Endodermal cell (in vitro differentiated cells): ENCODE measurements at places on chromosomes 11 and 22. TPM values are rescaled to one million over a fixed set of nuclear protein-coding genes. Genes with fewer than 3 reads are reported as not detected.
A peak's percentile ranks its signal among the peaks of the same experiment; 100 is the strongest.

Gene OR2AT4
- not detected in 3 replicates for total RNA-seq

- DNase-seq, result no peak
These were observed 43.0 kb downstream of the KREMEN1 start for GRCh38 chr22:29115682-29116288.

GRCh38 chr11:35531246-35531645, 5.8 kb upstream of the PAMR1 start:
- DNase-seq, result no peak

GRCh38 chr11:112051768-112052167, 22.0 kb downstream of the PIH1D2 start:
- DNase-seq, result no peak

Gene CAT
- total RNA-seq, result 15.7 and 18.9 TPM in 2 replicates

DNA sequence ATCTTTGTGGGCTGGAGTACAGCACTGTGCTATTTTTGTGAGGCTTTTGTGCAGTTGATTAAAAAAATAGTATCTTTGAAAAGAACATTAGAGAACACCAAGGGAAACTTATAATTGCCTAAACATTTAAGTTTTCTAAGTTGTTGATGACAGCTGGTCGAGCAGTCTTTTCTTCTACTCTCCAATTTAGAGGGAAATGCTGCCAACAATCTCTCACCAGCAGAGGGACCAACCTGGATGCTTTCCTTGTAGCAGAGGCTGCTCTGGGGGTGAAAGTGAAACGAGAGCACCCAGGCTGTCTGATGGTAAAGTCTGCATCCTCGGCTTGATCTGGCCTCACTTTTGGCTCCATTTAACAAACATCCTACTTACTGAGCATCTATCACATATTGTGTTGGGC, 1286.5 kb upstream of the TENM4 start:
- peak; percentile 83 for DNase-seq

DNA sequence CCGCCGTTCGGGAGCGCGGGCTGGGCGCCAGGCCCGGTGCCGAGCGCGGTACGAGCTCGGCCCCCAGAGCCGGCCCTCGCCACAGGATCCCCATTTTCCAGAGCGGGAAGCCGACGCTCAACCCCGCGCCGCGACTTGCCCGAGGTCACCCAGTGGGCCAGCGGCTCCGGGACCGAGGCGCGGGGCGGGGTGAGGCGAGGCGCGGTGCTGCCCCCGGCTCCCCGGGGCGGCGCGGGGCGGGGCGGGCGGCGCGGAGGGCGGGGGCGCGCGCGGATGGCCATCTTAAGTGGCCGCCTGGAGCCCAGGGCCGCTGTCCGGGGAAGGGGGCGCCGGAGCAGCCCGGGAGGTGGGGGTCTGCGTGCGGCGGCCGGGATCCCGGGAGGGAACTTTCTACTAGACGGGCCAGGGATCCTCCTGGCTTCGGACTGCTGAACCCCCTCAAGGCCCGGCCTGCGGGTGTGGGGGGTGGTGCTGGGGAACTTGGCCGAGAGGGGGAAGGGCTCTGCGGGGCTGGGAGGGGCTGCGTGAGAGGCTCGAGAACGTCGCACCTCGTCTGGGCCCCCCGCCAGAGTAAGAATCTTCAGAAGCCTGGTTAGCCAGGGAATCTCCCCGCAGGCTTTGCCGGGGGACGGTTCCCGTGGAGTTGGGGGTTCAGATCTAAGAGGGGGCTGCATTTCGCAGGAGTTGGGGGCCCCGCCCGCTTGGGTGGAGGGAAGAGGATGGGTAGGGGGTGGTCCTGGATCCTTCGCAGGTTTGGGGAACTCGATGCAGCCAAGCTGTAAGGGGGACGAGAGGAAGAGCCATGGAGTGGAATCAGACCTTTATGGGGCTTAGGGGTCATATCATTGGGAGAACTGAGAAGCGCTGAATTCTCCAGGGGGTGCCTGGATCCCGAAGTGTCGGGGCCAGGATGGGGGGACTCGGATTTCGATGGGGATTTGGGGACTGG, 678 bp upstream of the INPPL1 start:
- peak; percentile 88 for DNase-seq

Gene RFPL3
- not detected in 2 replicates for total RNA-seq

Gene SLC22A6
- total RNA-seq, result not detected in 2 replicates

Gene OR56A1
- 0.14 and 0.31 TPM in 2 replicates for total RNA-seq

DNA sequence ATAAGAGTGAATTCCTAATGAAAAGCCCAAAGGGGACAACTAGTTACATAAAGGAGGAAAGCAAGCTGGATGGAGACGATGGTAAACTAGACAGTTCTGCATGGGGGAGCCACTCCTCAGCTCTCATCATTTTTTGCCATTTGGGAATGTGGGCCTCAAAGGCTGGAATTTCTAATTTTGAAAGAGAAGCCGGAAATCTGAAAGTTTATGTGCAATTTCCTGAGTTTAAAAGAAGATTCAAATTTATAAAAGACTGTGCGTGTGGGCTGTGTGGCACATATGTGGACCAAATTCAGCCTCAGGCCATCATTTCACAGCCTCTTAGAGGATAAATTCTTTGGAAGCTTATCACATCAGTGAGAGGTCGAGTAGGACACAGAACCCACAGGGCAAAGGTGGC, 18.3 kb upstream of the CRY2 start:
- DNase-seq, result no peak

Gene TRIM44
- 49.6 to 63.8 TPM (median 63.0 TPM) in 3 replicates for total RNA-seq

GRCh38 chr11:6204706-6205105, 651 bp upstream of the C11orf42 start:
- no peak for DNase-seq

Gene BLID
- total RNA-seq, result not detected in 2 replicates

Gene KRTAP5-8
- not detected in 3 replicates for total RNA-seq

DNA sequence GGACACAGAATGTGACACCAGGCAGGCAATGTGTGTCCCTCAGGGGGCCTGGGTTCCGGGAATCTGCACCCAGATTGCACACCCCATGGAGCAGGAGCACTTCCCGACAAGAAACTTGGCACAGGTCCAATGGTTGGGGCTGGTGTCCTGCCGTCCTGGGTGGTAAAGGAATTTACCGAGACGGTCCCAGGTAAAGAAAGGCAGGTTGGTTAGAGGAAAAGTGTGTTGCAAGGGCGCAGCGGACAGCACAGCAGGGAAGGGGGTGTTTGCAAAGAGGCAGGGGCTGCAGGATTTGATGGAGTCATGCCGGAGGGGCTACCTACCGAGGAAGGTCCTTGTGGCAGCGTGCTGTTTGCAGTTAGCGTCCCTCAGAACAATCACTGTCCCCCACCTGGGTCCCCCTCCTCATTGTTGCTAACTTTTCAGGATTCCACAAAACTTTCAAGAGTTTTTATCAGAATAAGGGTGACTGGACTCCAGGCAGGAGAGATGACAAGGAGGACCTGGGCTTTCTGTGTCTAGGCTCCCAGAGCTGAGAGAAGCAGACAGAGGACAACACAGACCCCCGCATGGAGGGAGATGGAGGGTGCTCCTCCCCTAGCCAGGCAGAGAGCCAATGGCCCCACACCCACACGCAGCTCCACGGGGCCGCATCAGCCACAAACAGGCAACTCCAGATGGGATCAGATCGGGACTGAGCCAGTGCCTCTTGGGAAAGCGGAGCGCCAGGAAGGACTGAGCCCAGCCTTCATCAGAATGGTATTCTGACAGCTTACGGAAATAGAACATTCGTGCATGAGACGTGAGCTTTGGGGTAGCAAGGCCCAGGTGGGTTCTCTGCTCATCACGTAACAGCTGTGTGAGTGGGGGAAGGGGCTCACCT, 1423.9 kb downstream of the BRD1 start:
- DNase-seq, result no peak

Gene MUC2
- not detected in 2 replicates for total RNA-seq

- no peak for DNase-seq
These were observed 63.9 kb downstream of the TRMU start for GRCh38 chr22:46399251-46400024.

DNA sequence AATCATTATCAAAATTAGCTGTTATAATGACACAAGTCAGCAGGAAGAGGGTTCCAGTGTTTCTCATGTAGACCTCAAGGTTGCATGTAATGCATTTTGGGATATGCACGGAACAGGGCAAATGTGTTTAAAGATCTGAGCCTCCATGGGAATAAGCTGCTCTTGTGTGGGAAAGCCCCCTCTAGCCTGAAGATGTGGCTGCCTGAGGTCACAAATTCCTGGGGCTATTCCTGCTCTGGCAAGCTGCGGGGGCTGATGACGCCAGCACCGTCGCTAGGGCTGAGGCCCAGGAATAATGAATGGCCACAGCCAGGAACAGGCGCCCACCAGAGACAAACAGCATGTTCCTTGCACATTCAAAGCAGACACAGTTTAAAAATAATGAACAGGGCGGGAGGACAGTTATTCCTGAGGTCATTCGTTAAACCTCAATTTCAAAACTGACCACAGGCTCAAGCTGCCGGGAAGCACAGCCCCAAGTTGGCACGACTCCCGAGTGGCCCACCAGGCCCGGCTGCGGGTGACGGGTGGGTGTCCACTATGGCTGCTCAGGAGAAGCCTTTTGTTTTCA, 11.7 kb downstream of the OSBPL5 start:
- no peak for DNase-seq

Gene MRGPRE
- total RNA-seq, result not detected in 3 replicates

GRCh38 chr11:134045799-134046635, 22.9 kb upstream of the JAM3 start:
- DNase-seq, result peak; percentile 87

Gene JOSD1
- total RNA-seq, result 26.7 to 30.8 TPM (median 27.7 TPM) in 3 replicates

- peak; percentile 3 for DNase-seq
These were observed 21.1 kb downstream of the TEAD1 start for GRCh38 chr11:12695221-12695794.

GRCh38 chr22:48137640-48138039, 1375.2 kb downstream of the TBC1D22A start:
- peak; percentile 57 for DNase-seq

Gene C11orf21
- 0.20 TPM in 1 of 3 replicates, not detected in the others for total RNA-seq

DNA sequence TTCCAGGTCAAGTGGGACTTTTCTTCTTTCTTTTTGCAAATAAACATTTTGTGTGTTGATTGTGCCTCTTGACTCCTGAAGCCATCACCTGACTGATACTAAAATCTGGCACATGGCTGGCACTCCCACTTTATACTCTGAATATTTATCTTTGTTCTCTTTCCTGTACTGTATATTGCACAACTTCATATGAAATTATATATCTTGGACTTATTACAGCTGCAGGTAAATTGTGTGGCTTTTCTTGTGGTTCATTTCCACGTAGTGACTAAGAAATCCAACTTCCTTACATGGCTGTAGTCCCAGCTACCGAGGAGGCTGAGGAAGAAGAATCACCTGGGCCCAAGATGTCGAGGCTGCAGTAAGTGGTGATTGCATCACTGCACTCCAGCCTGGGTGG, 23.7 kb upstream of the OR5B12 start:
- DNase-seq, result no peak

Gene OR5P2
- 3.8 and 8.4 TPM in 2 replicates for total RNA-seq
